Activated CD4-positive, alpha-beta T cell treated with anti-CD3 and anti-CD28 coated beads, Interleukin-10, Interleukin-2, amounts not matched to agents 100 ng/mL and 50 ng/mL, durations not matched to agents 16 hours and 8 hours (primary cell): ENCODE measurements at places on chromosomes 6 and 20.

- peak; percentile 70 for DNase-seq
These were observed 23.0 kb upstream of the CD24 start for GRCh38 chr6:106997392-106998158.

DNA sequence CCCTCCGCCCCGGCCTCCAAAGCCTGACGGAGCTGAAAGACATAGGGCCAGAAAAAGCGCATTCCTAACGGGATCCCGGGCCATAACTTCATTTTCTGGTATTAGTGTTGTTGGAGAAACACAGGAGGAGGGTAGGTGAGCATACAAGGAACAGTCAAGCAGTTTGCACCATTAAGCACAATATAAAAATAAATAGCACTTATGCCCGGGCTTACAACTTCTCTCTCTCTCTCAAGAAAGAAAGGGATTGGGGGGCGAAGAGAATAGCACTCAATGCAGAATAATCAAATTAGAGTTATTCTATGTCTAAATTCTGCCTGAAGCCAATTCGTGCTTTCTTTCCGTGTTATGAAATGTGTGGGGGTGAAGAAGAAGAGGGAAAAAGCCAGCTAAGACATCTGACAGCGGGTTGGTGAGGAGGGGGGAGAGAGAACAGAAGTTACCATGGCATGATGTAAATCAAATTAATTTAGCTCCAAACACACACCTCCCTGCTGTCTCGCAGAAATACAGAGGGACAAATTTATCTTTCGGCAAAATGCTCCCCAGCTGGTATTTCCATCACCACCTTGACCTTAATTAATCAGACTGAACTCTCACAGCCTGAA is 508 bp upstream of the METTL24 start:
- no peak for DNase-seq

DNA sequence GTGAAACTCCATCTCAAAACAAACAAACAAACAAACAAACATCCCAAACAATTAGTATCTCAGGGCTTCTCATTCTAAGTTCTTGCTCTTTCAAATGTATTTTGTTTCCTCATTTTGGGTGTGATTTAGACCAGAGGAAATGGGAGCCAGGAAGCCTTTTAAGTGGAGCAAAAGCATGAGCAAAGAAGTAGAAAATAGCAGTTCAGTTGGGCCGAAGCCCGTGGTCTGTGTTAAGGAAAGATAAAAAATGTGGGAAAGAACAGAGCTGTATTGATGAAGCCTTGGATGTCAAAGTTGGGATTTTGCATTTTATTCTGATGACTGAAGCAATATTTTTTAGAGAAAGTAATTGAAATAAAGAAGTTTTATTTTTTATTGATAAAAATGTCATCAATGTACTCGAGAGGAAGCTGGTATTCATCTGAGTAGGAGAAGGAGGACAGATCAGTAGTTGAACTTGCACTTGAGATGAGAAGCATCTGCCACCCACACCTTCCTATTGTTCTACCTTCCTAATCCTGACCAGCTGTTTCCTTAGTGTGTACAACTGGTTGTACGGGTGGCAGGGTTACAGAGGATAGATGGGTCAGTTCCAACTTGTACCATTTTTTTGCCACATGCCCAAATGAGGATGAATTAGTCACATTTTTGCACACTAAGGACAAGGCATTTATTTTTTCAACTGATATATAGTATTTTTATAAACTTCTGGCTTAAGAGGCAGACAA is 56.1 kb downstream of the KIAA0408 start:
- DNase-seq: no peak

DNA sequence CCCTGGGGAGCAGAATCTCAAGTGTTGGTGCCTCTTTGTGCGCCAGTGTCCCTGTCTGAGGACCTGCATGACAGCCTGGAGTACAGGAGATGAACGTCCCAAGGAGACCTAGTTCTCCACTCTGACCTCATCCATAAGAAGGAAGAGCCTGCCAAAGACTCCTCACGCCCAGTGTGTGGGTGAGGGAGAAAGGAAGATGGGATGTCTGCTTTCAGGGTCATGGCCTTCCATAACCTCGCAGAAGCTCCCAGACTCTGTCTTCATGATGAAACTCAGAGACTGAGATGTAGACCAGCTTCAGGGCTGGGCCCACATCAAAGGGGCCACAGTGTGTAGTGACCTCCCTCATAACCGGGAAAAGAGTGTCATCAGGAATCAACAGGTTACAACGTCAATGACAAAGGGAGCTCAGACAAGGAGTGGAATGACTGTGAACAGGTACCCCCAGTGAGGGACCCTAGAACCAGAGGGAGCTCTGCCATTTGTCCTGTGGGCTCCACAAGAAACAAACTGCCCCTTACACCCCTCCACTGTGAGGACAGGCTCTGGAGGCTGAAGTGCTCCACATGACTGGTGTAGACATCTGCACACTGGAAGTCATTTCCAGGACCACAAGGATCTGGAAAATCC is 8.1 kb downstream of the HLA-DQB1 start:
- DNase-seq: no peak

DNA sequence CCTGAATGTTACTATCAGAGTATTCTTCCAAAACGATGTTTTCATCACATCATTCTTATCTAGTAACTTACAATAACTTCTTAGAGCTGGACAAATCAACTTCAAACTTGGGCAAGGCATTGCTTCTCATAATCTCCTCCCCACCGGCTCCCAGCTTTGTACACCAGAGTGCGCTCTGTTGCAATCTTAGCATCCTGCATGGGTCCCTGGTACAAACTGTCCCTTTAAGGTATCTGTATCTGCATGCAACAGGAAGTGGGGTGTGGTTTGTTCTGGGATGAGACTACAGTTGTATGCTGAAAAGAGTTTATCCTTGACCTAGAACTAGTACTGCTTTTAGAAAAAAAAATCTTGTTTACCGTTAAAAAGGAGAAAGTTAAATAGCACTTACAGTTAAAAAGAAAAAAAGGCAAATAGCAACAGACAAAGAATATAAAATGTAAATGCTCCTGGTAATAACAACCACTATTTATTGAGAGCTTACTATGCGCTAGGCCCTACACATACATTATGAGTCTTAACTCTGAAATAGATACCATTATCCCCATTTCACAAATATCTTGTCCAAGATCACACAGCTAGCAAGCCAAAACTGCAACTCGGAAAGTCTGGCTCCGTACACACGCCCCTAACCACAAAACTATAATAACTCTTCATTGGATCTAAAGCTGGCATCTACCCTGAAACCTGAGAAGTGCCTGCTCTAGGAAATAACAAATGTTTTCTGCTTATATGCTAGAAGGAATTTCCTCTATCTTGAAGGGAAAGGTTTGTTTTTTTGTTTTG is 9.8 kb upstream of the HECA start:
- DNase-seq: peak; percentile 95

DNA sequence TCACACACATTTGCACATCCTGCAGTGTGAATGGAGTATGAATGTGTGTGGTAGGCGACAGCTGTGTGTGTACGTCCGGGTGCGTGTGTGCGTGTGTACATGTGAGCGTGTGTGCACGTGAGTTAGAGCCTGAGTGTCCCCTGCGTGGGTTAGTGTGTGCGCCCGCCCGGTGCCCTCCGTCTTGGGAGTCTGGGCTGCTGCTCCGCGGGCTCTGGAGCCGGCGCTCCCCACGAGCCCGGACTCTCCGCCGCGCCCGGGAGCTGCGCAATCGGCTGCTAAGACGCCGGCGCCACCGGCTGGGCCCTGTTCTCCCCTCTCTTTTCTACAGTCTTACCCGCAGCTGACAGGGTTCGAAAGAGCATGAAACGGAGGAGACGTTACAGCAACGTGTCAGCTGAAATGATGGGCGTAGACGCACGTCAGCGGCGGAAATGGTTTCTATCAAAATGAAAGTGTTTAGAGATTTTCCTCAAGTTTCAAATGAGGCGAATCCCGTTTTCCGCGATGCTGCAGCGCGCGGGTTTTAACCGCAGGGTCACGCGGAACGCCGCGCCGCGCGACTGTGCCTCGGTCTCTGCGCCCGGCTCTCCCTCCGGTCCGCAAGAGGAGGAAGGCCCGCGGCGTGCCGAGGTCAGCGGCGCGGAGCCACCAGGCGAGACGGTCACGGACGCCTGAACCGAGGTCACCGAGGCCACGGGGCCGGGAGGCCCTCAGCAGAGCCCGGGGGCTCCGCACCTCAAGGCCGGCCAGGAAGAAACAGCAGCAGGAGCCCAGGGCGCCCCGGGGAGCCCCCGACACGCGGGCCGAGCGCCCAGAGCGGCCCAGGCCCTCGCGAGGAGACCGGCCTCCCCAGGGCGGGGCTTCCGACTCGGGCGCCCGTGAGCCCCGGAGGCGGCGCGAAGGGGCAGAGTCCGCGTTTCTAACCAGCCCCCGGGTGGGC is 95.3 kb upstream of the BHLHE23 start:
- DNase-seq: peak; percentile 77

- no peak for DNase-seq
These were observed 1.6 kb upstream of the C6orf47 start for GRCh38 chr6:31662124-31662723.

- no peak for DNase-seq
These were observed 217.3 kb downstream of the ARID1B start for GRCh38 chr6:156994215-156995076.

DNA sequence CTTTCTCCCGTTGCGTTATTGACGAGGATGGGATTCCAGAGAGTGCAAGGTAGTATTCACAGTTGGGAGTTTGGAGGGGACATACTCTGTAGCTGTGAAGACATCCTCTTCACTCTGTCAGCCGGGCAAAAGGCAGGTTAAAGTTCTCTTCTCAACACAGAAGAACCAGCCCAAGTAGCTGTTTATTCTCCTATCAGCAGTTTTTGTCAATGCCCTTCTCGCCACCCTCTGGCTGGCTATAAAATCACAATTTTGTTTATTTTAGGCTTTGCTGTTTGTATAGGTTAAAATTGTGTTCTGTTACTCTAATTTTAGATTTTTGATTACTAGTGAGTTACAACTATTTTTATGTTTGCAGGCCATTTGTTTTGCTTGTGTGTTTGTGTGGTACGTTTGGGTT is 37.9 kb upstream of the MAS1 start:
- DNase-seq: no peak

DNA sequence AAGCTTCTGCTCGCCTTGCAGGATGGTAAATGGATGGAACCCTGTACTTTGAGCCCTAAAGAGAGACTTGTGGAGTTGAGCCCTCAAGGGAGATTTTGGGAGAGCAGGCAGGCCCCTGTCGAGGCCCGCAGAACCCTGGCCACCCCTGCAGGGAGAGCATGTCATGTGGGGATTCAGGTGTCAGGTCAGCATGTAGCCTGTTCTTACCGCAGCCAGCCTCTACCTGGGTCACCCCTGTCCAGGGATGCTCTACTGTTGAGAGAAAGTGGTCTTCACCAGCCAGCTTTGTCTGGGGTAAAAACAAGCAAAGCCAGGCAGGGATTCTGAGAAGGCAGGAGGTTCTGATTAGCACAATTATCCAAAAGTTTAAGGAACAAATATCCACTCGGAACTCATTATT is 55.6 kb upstream of the PROKR2 start:
- no peak for DNase-seq

- no peak for DNase-seq
These were observed 113.5 kb upstream of the HDAC2 start for GRCh38 chr6:114084327-114084890.

DNA sequence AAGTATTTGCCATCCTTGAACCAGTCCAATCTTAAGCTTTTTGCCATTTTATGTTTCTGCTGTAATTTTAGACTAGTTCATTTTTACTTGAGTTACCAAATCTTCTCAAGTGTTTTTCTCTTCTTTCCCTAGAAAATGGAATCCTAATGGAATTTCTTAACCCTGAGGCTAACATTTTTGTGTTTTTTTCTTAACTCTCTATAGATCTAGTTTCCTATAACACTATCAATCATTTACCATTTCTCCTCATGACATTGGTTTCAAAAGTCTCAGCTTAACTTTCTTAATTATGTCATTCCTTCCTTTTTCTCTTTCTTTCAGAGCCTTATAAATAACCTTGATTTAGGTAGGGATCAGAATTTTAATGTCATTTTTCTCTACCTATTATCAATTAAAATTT is 54.8 kb downstream of the SENP6 start:
- no peak for DNase-seq

DNA sequence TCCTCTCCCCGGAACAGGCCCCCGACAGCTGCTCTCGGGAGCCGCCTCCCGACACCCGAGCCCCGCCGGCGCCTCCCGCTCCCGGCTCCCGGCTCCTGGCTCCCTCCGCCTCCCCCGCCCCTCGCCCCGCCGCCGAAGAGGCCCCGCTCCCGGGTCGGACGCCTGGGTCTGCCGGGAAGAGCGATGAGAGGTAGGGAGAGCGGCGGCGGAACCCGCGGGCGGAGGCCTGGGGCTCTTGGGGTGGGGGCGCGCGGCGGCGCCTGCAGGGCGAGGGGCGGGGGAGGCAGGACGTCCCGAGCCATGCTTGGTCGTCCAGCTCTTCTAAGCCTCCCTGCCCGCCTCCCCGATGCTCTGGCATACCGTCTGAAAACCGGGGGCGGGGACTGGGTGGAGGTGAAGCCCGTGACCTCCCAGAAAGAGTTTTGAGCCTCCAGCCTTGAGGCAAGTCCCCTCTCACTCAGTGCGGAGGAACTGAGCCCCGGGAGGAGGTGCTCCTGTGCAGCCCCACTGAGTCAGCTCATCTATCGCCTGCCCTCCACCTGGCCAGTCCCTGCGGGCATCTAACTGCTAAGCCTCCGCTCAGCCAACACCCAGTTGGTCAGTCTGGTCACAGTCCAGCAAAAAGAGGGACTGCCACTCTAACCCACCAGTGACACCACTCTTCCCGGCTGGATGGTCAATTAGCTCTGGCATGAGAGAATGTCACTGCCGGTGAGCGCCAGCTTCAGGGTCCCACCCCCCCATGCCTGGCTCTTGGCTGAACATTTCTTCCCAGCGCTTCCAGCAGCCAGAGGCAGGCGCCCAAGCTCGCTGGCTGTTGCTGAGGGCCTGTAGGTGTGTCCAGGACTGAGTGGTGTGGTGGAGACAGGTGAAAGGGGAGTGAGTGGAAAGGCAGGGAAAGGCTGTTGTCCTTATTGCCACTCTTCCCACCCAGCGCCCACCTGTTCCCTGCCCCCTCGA is 482 bp downstream of the DDR1 start:
- DNase-seq: peak; percentile 27

GRCh38 chr6:120096696-120097260 is 747.2 kb upstream of the MAN1A1 start:
- DNase-seq: no peak

DNA sequence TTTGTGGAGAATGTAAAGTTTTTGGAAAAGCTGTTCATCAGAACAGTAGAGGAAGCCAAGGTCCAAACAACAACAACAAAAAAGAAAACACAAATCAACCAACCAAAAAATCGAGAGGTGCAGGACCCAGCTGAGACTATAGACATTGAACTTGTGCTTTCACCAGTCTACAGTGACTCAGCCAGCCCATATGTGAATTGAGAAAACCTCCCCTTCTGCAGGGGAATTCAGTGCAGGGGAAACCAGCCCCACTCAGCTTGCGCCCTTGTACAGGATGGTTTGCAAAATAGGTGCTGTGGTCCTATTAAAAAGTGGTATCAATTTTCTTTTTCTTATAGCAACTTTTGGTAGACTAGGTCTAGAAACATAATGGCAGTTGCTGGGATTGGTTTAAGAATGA is 21.3 kb downstream of the MLIP start:
- no peak for DNase-seq

- DNase-seq: no peak
These were observed 507.8 kb downstream of the CD83 start for GRCh38 chr6:14625173-14625895.
